ENCODE measurements at places on chromosomes 5 and 9. TPM values are rescaled to one million over a fixed set of nuclear protein-coding genes. Genes with fewer than 3 reads are reported as not detected.

Gene NEURL1B
- not detected for polyA plus RNA-seq

Gene WDR38
- polyA plus RNA-seq: not detected

Gene CFAP157
- polyA plus RNA-seq: 0.18 TPM

Gene MACIR
- 0.82 TPM for polyA plus RNA-seq

Gene GABRB2
- not detected for polyA plus RNA-seq

Gene ARID3C
- not detected for polyA plus RNA-seq

Gene QSOX2
- polyA plus RNA-seq: 0.50 TPM

Gene SLC1A1
- not detected for polyA plus RNA-seq

Gene PCDHA6
- not detected for polyA plus RNA-seq

Gene PRDM9
- not detected for polyA plus RNA-seq

Gene FGF1
- not detected for polyA plus RNA-seq

Gene C9orf50
- not detected for polyA plus RNA-seq

Gene ELAVL2
- polyA plus RNA-seq: not detected

Gene PTGS1
- polyA plus RNA-seq: 0.22 TPM

Gene IQGAP2
- polyA plus RNA-seq: 16.2 TPM

Gene CCNI2
- polyA plus RNA-seq: 1.1 TPM

- no peak for DNase-seq
Measured at GRCh38 chr9:36940881-36941280, 93.2 kb downstream of the PAX5 start.

GRCh38 chr5:88602584-88602983, 280.4 kb downstream of the MEF2C start:
- no peak for DNase-seq

- no peak for DNase-seq
Measured at GRCh38 chr5:80895523-80895922, 64.6 kb upstream of the RASGRF2 start.

- DNase-seq: no peak
Measured at GRCh38 chr9:29866556-29866955, 2293.3 kb upstream of the C9orf72 start.

GRCh38 chr5:136208916-136209315, 16.0 kb upstream of the SMIM32 start:
- DNase-seq: no peak

DNA sequence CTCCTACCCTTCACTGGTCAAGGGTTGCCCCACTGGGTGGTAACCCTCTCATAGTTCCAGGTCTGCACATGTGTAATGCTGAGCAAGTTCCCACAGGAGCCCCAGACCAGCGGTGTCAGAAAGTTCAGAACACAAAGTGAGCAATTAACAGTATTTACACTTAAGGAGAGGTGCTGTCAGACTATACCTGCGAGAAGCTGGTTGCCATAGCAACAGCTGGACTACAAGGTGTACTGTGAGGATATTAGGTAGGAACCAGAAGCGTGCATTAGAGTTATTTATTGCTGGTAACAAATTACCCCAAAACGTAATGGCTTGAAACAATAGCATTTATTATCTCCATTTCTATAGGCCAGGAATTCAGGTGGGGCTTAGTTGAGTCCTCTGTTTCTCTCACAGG, 317.0 kb upstream of the RPS23 start:
- DNase-seq: no peak

GRCh38 chr9:109117856-109118807, 1.6 kb downstream of the TMEM245 start:
- no peak for DNase-seq

DNA sequence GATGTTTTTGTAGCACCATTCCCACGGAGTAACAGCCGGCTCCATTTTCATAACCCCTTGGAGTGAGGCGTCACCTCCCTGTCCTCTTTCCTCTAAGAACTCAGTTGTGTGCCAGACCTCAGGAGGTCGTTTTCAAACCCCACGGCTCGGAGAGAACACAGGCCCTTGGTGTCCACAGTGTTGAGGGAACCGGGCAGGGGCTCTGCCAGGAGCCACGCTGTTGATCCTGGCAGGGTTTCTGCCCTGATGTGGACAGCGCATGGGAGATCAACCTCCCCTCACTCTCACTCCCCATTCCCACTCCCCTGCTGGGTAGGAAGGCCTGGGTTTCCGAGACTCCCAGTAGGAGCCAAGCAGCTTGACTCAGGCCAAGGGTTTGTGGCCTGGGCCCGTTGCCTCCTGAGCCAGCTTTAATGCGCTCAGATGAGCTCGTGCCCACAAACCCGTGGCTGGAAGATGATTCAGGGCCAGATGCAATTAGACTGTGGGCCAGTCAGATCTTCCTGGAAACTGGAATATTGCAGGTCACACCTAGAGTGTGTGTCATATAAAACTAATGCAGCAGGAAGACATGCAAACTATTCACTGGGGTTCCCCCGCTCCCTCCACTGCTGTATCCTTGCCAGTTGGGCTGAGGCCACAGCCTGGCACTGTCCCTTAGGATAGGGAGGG, 133.4 kb downstream of the SLC12A2 start:
- DNase-seq: no peak

DNA sequence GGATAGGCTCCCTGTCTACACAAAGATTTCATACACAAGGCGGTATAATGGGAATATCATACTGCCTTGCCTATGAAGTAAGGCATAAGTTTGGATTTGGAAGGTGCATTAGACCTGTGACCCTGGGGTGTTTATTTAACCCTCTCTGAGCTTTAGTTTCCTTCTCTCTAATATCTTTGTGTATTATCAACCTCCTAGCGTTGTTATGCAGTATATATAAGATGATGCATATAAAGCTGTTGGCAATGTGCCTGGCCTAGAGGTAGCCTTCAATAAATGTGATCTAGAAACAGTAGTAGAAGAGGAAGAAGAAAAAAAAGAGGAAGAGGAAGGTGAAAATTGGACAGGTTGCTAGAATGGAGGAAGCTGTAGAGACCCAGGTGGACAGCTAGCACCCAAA, 311.6 kb upstream of the CLINT1 start:
- DNase-seq: no peak

DNA sequence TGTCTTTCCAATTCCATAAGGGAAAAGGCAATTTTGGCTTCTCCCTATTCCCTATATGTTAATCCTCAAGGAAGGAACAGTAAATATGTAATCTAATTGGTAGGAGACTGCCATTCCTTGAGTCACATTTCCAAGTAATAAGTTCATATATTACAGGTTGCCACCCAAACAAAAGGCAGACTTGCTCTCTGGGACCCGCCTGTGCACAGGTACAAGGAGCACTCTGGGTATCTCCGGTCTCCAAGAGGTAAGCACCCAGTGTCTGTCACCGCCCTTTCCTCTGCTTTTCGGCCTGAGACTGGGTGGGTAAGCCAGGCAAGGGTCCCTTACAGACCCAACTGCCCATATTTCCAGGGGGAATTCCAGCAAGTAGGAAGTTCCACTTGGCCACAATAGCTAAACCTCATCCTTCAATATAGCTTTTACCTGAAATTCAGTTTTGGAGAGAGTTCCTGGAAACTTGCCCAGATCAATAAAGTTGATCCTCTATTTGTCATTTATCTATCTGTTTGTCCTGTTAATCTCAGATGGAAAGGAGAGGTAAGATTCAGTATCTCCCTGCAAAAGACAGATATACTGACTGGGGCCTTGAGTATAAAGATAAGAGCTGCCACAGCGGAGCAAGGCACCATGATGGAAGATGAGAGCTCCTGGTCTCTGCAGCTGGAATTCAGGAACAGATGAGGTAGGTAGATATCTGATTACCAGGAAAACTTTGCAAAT, 81.8 kb downstream of the SUSD1 start:
- no peak for DNase-seq

- peak; percentile 17 for DNase-seq
Measured at GRCh38 chr5:68287976-68288706, 72.6 kb downstream of the PIK3R1 start.

- no peak for DNase-seq
Measured at GRCh38 chr5:38048400-38048799, 208.6 kb upstream of the GDNF start.

- DNase-seq: no peak
Measured at GRCh38 chr5:91074615-91075014, 308.5 kb downstream of the ARRDC3 start.

GRCh38 chr9:118652912-118653311, 716.3 kb downstream of the BRINP1 start:
- no peak for DNase-seq

DNA sequence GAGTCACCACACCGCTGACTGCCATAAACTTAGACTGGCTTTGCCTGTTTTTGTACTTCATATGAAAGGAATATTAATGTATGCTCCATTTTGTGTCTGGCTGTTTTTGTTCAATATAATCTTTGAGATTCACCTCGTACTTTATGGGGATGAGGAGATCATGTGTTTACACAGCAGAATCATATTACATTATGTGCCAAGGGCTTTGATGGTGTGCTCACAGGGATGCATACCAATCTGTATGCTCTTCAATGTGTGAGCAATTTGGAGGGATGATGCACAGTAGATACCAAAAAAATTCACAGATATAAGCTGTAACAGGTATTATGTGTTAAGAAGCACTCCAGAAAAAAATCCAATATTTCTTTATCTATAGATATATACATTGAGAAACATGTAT, 113.7 kb downstream of the GABRB2 start:
- DNase-seq: no peak

DNA sequence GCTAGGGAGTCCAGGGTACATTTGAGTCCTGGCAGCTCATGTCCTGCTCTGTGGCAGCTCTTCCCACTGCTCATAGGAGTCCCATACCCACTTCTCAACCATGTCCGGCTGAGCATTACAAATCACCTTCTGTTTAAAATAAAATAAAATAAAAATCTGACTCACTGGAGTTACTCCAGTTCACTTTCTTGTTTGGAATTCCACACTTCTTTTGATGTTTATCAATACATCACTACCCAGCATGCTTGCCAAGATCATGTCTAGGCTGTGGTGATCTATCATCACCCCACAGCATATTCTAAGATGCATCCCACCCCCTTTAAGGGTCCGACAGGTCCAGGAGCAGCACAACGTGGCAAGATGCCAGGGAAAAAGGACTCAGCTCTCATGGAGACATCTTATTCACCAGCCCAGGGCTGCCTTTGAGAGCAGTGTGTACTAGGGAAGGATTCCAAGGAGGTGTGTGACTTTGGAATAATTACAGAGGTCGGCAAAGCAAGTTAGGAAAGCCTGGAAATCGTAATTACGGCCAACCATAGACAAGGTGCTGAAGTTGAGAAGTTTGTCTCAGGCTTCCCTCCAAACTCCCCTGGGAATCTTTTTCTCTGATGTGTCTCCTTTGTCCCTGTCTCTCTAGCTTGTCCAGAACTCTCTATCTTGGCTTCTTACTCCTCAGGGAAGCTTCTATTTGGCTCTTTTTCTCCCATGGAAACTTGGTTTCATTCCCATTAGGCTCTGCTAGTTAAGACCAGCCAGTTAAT, 111.4 kb upstream of the SLC1A3 start:
- DNase-seq: no peak

DNA sequence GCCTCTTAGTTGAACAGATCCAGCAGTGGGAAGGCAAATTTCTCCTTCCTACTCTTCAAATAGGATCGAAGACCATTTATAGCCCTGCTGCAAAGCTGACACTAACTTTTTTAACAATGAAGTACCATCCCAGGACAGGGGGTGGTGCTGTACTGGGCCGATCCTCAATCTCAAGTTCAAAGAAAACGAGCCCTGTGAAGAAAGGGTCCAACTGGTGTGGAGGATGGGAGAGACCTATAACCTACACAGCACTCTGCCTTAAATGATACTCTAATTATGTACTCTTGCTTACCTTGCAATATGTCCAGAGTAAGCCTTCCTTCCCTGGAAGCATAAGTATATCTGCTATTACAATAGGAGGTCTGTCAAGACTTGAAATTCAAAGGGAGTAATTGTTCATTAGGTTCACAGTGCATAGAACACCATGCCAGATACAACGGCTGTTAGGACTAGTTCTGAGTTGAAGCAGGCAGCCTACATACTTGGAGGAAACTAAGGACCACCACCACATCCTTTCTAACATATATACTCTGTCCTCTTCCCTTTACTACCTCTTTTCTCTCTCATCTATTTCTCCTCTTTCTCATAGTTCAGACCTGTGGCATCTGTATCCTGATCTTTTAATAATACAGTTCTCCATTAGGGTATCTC, 6.2 kb downstream of the ETF1 start:
- DNase-seq: no peak

GRCh38 chr5:73644385-73644963, 18.5 kb downstream of the ARHGEF28 start:
- no peak for DNase-seq

DNA sequence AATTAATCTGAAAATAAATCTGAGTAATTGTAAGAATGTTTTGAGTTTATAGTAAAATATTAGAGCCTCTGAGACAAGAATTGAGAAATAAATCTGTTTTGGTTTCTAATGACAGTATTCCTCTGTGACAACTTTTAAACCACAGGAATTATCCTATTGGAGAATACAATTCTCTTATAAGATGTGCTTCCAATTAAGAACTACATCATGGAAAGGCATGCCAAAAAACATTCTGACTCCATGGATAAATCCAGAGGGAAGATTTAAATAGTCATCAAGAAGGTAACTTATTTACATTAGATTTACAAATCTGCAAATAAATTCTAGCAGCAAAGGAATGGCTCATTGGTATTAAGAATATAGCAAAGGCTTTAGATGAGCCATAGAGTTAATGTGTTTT, 178.3 kb upstream of the ACOT12 start:
- DNase-seq: no peak

- DNase-seq: no peak
Measured at GRCh38 chr9:93473411-93473810, 20.0 kb upstream of the FAM120AOS start.

DNA sequence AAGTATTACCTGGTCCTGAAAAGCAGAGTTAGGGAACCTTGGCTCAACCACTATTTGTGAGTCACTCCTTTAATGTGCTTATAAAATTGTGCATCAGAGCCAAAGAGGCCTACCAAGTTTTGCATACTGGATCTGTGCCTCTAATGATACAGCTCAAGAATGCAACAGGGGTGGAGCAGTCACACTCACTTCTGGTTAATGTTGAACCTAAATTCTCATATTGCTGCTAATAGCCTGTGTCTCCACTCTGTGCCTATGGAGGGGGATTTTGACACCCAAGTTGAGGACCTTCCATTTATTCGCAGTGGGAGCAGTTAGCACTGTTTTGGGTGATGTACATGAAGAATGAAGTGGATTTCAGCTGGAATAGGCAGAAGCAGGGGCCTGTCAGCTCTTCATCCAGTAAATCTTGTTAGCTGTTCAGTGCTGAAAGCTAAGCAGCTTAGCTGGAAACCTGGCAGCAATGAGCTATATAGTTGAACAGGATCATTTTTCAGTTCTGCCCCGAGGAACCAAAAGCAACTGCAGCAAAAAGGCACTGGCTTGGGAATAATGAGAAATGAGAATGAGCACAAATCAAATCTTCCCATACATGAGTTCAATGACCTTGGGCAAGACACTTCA, 9.7 kb downstream of the SH3TC2 start:
- no peak for DNase-seq

DNA sequence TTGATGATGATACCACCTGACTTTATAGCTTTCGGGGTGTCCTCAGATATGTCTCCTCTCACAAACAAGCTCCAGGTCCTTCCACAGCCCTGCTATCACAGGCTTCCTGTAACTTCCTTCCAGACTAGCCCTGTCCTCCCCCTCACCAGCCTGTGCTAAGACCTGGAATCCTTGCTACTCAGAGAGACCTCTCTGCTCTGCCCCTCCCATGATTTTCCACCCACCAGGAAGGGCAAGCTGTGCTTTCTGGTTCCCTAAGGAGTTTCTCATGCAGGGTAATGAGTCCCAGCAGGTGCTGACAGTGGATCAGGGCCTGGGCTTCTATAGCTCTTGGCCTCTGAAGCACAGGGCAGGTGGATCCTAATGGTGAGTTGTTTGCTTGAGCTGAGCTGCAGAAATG, 86.9 kb downstream of the AOPEP start:
- no peak for DNase-seq

Data from naive thymus-derived CD8-positive, alpha-beta T cell (primary cell).